Smooth muscle cell of bladder (primary cell): ENCODE measurements at places on chromosomes 5 and 9. TPM values are rescaled to one million over a fixed set of nuclear protein-coding genes. Genes with fewer than 3 reads are reported as not detected.

Gene PHF24
- under 0.01 TPM in 1 of 2 replicates, not detected in the other for total RNA-seq

Gene ABO
- total RNA-seq, result not detected in 2 replicates

Gene PLEKHG4B
- total RNA-seq, result under 0.01 TPM in 1 of 2 replicates, not detected in the other

Gene IFNA2
- not detected in 2 replicates for total RNA-seq

Gene TMEM141
- total RNA-seq, result 57.2 and 57.3 TPM in 2 replicates

Gene GRXCR2
- total RNA-seq, result not detected in 2 replicates

Gene AQP7
- total RNA-seq, result 0.09 and 0.14 TPM in 2 replicates

Gene KIF4B
- total RNA-seq, result under 0.01 TPM in 1 of 2 replicates, not detected in the other

Gene FBXO10
- total RNA-seq, result 9.2 and 13.0 TPM in 2 replicates

Gene FASTKD3
- 9.6 and 10.4 TPM in 2 replicates for total RNA-seq

Gene NTRK2
- total RNA-seq, result 0.09 TPM in 1 of 2 replicates, not detected in the other

Gene TMEM215
- total RNA-seq, result not detected in 2 replicates

Gene CCNJL
- total RNA-seq, result 0.14 and 0.18 TPM in 2 replicates

Gene PDE6A
- total RNA-seq, result under 0.01 TPM in 1 of 2 replicates, not detected in the other

Gene IFNA7
- not detected in 2 replicates for total RNA-seq

Gene PTGES2
- 69.4 and 77.2 TPM in 2 replicates for total RNA-seq

Gene EMB
- total RNA-seq, result 2.1 and 2.3 TPM in 2 replicates

Gene WNT8A
- not detected in 2 replicates for total RNA-seq

Gene NPR3
- total RNA-seq, result 144 and 422 TPM in 2 replicates

Gene SLIT3
- total RNA-seq, result 4.6 and 18.5 TPM in 2 replicates

Gene CER1
- not detected in 2 replicates for total RNA-seq

Gene PTRH1
- total RNA-seq, result 18.8 and 27.4 TPM in 2 replicates

Gene ADCY2
- total RNA-seq, result 0.14 and 0.65 TPM in 2 replicates

Gene FLT4
- total RNA-seq, result under 0.01 and 0.37 TPM in 2 replicates

Gene CTXN3
- total RNA-seq, result not detected in 2 replicates

Gene COL23A1
- under 0.01 TPM in 1 of 2 replicates, not detected in the other for total RNA-seq

Gene NADK2
- total RNA-seq, result 23.6 and 31.3 TPM in 2 replicates

Gene CLIC3
- 5.0 and 7.8 TPM in 2 replicates for total RNA-seq
